ENCODE measurements at places on chromosomes 16 and 17. TPM values are rescaled to one million over a fixed set of nuclear protein-coding genes. Genes with fewer than 3 reads are reported as not detected.

- DNase-seq: no peak
These were observed 69.0 kb downstream of the MRM3 start for GRCh38 chr17:850851-851763.

DNA sequence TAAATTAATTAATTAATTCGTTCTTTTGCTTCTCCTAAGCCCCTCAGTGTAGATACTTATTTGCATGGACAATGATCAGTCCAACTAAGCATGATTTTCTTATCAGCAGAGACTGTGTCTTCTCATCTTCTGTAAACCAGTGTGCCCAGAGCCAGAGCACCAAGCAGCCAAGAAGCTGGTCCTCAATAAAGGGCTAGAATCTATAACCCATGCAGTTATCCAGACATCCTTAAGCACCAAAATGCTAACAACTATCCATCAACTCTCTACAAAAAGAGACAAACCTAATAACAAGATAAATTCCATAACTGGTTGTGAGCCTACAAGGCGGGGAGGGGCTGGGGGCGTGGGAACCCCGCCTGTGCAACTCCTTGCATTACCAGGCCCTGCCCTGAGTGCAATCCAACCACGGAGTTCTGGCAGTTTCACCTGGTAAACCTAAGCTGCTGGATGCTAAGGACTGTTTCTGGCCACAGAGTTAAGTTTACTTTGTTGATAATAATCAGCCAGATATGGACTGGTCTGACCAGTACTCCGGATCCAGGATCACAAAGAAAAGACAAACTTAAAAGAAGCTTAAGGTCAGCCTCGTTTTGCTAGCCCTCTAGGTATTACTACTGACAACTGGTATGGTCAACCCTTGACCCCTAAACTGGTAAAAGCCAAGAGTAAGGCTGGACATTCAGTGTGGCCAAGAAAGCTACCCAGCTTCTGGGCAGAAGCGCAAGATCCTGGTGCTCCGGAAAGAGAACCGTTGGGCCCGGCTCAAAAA, 51.5 kb downstream of the ZFHX3 start:
- DNase-seq: no peak

GRCh38 chr17:5789528-5789927, 205.2 kb upstream of the NLRP1 start:
- no peak for DNase-seq

GRCh38 chr17:81831957-81832607, 1.0 kb downstream of the MCRIP1 start:
- no peak for DNase-seq

GRCh38 chr16:75070012-75070841, 46.4 kb downstream of the LDHD start:
- DNase-seq: peak; percentile 67

DNA sequence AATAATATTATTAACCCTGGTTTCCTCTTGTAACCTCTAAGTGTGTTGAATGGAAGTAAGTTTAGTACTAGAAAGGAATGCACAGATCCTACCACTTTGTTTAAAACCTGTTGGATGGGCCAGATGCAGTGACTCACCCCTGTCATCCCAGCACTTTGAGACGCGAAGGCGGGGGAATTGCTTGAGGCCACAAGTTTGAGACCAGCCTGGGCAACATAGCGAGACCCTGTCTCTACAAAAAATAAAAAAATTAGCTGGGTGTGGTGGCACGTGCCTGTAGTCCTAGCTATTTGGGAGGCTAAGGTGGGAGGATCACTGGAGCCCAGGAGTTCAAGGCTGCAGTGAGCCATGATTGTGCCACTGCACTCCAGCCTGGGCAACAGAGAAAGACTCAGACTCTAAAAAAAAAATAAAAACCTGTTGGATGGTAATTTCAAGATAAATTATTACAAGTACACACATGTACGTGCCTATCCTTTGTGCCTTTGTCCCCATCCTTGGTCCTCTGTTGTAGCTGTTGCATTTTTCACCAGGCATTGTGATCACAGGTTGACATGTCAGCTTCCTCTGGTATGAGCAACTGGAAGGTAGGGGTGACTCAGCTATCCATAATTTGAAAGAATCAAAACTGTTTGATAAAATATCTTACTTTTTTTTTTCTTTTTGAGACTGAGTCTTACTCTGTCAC, 30.7 kb upstream of the METTL9 start:
- no peak for DNase-seq

DNA sequence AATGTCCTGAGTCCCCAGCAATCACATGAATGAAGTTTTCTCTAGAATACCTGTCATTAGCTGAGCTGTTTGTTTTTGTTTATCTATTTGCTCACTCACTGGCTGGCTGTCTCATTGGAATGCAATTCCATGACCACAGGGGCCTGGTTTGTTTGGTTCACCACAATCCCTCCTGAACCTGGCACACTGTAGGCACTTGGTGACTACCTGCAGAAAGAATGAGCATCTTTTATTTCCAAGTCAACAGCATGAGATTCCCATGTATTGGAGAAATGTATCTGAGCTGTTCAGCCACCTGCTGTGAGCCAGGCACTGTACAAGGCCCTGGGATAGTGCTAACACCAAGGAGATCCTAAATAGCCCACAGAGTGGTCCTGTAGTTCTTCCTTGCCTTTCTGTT, 345.1 kb downstream of the XYLT1 start:
- DNase-seq: no peak

GRCh38 chr17:2192367-2193057, 111.1 kb downstream of the SMG6 start:
- DNase-seq: peak; percentile 32

DNA sequence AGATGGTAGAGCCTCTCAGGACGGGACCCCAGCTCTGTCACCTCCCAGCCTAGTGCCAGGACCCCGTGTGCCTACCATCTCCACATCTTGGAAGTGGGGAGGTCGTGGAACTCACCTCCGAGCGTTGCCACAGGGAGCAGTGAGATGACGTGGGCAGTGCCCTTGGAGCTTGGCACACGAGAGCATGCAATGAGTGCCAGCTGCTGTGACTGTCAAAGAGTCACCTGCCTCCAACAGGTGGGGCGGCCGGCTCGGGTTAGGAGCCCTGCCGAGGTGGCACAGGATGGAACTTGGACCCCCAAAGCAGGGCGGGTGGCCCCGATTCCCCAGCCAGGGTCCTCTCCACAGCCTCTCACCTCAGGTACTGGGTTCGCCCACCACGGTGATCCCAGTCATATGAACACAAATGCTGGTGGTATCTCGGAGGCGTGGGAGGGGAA, 5.5 kb downstream of the VPS4A start:
- DNase-seq: peak; percentile 39

DNA sequence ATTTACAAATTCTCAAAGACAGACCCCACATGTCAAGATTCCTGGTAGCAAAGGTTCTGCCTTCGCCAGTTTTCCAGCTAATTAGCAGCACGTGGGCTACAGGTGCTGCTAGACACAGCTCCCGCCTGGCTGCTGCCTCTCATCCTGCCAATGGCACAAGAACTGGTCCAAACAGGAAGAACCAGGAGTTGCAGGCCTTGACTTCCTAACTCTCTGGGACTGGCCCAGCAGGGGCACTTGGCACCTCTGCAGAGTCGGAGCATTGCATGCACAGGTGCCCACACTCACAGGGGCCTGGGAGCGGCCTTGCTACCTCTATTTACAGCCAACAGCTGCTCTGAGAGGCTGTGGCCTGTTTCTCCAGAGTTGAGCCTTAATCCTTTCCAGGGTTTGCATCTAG, 39.6 kb downstream of the TK2 start:
- no peak for DNase-seq

DNA sequence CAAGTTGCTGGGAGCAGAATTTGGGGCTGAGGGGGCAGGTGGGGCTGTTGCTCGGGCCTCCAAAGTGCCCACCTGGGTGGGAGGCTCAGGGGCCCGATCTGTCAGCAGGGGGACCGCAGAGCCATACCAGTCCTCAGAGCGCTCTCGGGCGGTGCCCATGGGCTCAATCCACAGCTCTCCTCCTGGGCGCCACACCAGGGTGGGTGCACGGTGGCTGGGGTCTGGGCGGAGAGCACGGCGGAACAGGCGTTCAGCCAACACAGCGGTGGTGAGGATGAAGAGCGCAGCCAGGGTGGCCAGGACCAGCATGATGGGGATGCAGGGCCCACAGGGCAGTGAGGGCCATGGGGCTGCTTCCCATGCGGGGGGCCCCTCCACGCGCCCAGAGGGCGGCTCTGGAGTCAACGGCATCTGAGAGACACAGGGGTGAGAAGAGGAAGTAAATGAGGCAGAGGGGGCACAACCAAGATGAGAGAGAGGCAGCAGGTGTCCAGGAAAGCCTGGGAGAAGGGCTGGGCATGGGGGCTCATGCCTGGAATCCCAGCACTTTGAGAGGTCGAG, 1.2 kb downstream of the C16orf54 start:
- no peak for DNase-seq

- DNase-seq: peak; percentile 62
These were observed 893 bp downstream of the HCFC1R1 start for GRCh38 chr16:3022684-3023414.

GRCh38 chr16:57649846-57650245, 18.3 kb upstream of the ADGRG3 start:
- DNase-seq: no peak

DNA sequence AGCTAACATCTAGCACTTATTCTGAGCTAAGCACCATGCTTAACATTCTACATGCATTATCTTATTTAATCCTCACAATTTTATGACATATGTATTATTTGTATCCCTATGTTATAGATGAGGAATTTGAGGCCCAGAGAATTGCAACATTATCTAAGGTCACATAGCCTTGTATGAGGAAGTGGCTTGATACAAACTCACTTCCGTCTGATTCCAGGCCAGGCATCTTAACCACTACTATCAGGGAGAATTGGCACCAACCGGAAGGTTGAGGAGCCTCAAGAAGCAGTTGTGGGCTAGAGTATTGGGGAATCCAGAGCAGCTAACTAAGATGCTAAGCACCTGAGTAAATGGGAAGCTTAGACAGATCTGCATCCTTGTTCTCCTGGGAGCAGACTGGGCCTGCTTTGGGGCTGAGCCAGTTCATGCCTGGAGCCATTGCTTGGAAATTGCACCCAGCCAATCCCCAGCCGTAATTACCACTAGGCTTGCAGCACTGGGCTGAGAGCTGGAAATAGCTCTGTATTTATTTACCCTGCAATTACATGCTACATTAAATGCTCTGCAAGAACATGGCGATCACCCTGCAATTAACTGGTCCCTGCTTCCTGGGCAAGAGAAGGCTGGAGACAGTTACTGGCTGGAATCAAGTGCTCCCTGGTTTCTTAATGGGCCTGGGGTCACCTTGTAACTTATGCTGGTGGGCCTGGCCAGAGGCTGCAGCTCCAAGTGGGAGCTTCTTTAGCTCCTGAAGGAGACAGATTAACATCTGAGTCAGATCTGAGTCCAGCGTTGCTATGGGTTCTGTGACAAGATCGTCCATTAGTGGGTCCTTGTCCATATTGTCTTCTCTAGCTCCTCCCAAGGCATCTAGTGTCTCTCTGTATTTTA, 273.1 kb upstream of the CCL2 start:
- no peak for DNase-seq

GRCh38 chr16:13883276-13883675, 36.7 kb upstream of the ERCC4 start:
- DNase-seq: no peak

- peak; percentile 56 for DNase-seq
These were observed 29.7 kb downstream of the POLR3E start for GRCh38 chr16:22326771-22327445.

GRCh38 chr16:1194665-1195392, 30.2 kb downstream of the TPSG1 start:
- DNase-seq: no peak

INCA1 gene
- total RNA-seq: 2.6 TPM

HOXB9 gene
- total RNA-seq: not detected

GSDMA gene
- total RNA-seq: 0.97 TPM

EFCAB5 gene
- not detected for total RNA-seq

VEZF1 gene
- total RNA-seq: 68.5 TPM

TBC1D3K gene
- total RNA-seq: not detected

BCAR1 gene
- total RNA-seq: 67.9 TPM

CA7 gene
- not detected for total RNA-seq

AGRP gene
- total RNA-seq: not detected

RPS15A gene
- total RNA-seq: 780 TPM

MEIOC gene
- not detected for total RNA-seq

PRR14 gene
- 27.6 TPM for total RNA-seq

Measured in right cardiac atrium (tissue), 5 donors.